ENCODE measurements at places on chromosomes 12 and 14.

GRCh38 chr14:55059333-55059732, 7.9 kb downstream of the MAPK1IP1L start:
- no peak for DNase-seq

GRCh38 chr12:58105225-58106119, 164.1 kb downstream of the ATP23 start:
- DNase-seq, result no peak

- DNase-seq, result peak; percentile 14
Measured at GRCh38 chr12:49838973-49839633, 3.8 kb downstream of the BCDIN3D start.

GRCh38 chr12:113980537-113981337, 14.6 kb upstream of the RBM19 start:
- DNase-seq, result no peak

DNA sequence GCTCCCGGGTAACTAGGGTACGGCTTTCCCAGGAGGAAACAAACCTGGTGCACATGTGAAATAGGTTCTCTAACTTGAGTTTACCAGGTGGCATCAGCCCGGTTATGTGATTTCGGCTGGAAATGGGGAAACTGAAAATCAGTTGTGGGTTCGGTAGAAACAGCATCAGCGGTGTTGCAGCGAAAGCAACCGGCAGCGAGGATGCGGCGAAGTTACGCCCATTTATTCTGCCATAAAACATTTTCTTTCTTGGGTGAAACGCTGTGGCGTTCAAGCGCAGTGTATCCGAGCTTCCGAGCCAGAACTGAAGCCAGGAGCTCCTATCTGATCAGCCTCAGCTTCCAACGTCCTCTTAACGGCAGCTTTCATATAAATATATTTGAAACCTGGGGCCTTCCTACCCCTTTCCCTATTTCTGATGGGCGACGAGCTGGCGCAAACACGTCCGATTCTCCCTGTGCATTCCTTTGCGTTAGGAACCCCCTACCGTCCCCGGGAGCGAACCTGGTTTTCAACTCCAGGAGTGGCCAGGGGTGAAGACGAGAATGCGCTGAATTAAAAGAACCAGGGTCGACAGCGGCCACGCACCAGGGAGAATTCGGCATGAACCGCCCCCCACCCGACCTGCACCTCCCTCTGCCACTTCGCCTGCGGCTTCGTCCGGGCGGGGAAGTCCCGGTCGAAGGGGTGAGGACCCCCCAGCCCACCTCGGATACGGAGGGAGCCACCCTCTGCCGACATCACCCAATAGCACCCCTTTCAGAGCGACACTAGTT, 1.6 kb downstream of the DPF3 start:
- DNase-seq, result peak; percentile 12

- DNase-seq, result no peak
Measured at GRCh38 chr12:13404631-13405473, 208.3 kb downstream of the EMP1 start.

- DNase-seq, result no peak
Measured at GRCh38 chr14:56374421-56374820, 205.2 kb upstream of the TMEM260 start.

DNA sequence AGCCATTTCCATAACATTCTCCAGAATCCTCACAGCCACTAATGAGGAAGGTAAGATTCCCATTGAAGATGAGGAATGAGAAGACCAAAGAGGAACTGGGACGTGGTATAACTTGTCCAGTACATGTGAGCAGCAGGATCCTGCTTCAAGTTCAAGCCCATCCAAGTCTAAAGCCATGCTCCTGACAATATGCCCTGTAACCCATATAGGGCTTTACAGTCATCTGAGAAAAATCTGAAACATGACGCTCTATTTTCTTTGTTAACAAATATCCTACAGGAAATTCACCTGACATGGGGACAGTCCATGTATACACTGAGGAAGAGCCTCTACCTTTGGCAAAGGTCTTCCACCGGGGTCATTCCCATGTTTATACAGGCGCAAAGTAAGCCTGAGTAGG, 3.1 kb upstream of the ACTR6 start:
- no peak for DNase-seq

- DNase-seq, result no peak
Measured at GRCh38 chr12:113170457-113170856, 14.8 kb downstream of the DDX54 start.

DNA sequence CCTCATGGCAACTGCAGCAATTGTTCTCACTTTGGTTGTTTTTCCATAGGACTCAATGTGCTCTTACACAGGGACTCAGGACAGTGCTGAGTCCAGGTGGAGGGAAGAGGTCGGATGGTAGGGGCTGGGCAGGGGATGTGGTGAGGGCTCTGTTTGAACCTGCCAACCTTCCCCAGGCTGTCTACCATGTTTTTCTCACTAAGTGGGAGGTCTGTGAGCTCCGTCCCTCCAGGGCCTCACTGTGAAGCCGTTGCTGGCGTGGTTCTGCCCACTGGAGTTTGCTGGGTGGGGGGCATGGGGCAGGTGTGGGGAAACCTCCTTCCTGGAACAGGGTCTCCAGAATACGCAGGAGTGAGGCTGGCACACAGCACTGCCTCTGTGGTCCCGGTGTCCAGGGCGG, 20.7 kb upstream of the PRMT8 start:
- DNase-seq, result no peak

DNA sequence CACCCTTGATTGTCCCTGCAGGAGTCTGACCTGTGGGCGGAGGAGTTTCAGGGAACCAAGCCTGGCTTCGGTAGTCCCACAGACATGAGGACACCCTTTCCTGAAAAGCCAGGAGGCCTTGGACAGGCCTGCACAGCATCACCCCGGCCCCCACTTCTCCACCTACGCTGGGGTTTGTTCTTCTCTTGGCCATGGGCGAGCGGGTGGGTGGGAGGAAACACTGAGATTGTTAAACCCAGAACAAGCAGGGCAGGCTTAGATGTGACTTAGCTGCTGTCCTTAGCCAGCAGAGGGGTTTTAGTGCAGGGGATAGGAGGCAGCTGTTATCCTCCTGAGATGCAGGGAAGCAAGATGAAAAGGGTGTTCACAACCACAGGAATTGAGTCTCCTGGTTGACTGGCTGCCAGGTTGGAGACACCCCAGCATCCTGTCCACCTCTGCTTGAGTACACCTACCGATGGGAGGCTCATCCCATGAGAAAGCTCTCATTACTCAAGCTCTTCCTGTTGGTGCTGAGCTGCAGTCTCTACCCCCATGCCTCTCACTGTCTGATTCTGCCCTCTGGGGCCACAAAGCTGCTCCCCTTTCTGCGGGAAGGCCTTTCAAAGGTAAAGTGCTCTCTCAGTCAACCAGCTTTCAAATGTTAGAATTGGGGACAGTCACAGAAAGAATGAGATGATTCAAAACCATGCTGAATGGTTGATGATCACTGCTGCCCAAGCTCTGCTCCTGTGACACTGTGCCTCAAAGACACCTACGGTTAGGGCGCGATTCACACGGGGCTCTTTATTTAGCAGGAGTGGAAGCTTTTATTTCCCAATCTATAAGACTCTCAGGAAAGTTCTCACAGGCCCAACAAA, 86.3 kb downstream of the IRF2BPL start:
- no peak for DNase-seq

DNA sequence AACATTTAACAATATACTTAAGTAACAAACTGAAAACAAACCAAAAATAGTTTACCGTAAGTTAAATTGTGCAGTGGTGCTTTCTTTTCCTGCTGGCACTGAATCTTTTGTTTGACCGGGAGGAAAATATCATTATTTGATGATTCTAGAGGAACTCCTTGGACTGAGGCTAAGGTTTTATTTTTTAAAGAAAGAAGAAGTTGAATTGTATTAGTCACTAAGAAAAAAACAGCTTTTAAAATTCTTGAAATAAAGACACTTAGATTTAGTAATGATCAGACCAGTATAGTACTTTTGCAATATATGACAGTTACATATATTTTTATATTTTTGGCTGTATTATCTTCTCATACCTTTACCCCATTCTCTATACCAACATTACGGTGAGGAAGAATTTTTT, 10.3 kb downstream of the MIS18BP1 start:
- no peak for DNase-seq

- no peak for DNase-seq
Measured at GRCh38 chr12:27894309-27894708, 78.2 kb downstream of the PTHLH start.

DNA sequence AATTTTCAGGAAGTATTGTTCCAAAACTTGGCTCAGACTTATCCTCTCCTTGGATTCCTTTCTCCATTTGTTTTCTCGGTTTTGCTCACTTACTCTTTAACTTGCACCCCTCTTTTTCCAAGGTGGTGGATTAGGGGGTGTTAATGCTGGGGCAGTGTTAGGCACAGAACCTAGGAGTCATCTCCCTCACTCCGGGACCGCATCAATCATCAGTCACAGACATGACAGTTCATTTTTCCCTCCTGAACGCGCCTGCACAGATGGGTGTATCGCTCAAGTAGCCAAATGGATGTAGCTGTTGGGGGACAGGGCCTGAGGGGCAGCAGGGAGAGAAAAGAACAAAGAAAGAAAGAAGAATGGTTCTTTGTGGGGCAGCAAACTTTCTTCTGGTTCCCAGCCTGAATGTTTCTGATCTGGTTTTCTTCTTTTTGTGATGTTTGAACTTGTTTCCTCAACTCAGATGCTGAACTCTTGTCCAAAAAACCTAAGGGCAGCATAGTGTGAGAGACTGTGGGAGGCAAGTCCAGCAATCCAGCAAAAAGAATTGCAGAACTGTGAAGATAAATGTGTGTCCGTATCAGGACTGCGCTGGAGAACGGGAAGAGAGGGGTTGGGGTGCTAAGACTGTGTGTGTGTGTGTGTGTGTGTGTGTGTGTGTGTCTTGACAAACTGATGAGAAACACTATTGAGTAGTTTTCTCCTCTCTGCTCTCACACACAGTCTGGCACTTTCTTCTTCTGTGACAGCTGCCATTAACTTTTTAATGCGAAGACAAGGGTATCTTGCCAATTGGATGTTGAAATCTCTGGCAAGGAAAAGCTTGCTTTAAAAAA, 131.1 kb downstream of the FBXL14 start:
- no peak for DNase-seq

- DNase-seq, result no peak
Measured at GRCh38 chr12:8466241-8466640, 10.5 kb downstream of the CLEC6A start.

DNA sequence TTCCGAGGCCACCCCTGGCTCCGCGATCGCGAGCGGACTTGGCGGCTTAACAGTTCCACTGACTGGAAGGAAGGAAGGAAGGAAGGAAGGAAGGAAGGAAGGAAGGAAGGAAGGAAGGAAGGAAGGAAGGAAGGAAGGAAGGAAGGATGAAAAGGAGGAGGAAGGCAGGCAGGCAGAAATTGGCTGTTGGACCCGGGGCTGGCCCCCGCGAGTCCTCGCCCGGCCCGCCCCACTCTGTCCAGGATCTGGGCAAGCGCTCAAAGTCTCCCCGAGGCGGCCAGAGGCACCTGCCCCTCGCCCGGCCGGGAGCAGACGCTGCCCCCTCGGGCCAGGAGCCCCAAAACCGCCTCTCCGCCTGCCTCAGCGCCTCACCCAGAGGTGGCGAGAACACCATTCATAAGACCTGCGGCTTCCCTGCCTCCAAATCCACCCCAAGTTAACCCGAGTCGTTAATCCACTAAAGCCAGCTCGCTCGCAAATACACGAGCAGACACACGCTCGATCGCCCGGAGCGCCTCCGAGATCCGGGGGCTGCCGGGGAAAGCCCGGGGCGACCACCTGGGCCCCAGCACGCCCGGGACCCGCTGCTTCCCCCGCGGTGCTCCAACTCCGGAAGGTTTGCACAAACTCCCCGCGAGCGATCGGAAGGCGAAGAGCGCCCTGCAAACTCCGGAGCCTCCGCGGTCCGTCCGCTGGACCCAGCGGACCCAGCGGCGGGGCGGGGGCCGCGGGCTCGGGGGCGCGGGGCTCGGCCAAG, 844 bp downstream of the DPF3 start:
- DNase-seq, result no peak

GRCh38 chr12:15056218-15056617, 83.4 kb downstream of the PDE6H start:
- no peak for DNase-seq

DNA sequence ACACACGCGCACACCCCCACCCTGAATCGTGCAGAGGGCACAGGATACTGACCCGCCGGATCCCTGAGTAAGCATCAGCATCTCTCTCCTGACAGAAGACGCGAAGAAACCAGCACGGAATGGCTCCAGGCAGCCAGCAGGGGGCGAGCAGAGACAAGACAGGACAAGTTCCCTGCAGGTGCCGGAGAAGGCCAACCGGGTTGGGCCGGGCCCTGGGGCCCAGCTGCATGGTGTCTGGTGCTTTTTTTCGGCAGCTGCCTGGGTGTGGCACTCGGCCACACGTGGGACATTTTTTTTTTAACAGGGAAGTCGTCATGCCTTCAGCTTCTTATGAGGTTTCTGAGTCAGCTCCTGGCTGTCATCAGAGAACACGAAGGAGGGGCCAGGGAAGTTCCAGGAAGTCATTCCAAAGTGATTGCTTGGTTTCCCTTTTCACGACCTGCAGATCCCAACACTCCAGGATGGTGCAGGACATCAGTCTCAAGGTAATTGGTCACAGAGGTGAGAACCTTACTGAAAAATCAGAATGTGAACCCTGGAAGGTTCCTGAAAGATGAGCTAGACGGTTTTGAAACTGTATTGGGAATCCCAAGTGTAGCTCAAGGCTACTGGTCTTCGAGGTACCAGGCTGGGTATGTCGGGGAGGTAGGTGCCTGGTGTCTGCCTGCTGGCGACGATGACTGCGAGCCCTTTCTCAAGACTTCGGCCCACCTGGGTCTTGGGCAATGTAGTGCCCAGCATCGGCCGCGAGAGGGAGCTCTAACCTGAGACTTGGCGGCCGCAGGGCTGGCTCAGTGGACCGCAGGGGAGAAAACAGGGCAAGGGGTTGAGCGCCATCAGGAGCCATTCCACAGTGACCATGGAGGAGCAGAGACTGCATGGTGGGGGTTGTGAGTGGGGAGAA, 190.8 kb upstream of the PRMT8 start:
- peak; percentile 54 for DNase-seq

DNA sequence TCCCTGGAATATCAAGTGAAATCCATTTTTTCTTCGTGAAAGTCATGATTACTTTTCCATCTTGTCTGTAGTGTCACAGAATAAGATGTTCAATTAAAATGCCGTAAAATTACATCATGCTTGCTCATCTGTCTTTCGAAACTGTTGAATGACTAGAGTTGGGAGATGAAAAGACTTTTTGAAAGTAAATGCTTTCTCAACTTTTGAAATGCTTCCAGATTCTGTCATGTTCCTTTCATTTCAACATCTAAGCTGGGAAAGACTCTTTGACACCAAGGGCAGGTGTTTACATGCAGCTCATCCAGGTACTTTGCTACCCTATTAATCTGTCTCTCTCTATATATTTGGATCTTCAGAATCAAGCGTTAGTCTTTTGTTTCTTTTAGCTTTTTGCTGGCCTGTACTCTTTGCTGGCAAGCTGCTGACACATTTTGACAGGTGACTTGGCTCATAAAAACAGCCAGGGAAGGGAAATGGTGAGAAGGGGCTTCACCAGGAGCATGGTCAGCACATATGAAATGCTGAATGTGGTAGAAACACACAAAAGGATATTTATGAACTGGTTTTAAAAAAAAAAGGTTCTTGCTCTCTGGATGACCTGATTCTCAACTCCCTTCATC, 77.0 kb upstream of the METAP2 start:
- no peak for DNase-seq

DNA sequence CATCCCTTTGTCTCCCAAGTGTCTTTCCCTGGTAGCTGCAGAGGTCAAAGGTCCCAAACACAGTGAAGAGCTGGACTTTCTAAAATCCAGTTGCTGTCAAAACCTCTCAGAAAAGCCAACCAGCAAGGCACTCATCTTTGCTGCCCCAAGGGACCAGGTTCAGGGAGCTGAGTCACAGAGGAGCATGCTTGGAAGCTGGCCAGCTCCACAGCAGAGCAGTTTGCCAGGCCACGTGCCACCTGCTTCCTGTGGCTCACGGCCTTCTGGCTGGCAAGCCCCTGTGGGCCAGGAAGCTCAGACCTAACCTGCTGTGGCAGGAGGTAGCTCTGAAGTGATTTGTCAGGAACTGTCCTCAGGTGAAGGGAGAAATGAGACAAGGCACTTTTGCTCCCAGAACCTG, 3.6 kb downstream of the ISCU start:
- peak; percentile 45 for DNase-seq

All from stimulated activated CD4-positive, alpha-beta T cell treated with anti-CD3 and anti-CD28 coated beads, Interleukin-12 subunit alpha, Interleukin-12 subunit beta, amount 100 ng/mL, for 24 hours (primary cell).